ENCODE measurements at places on chromosomes 4 and X.
A peak's percentile ranks its signal among the peaks of the same experiment; 100 is the strongest.

GRCh38 chrX:148611993-148612392 is 111.6 kb downstream of the AFF2 start:
- DNase-seq, result no peak

DNA sequence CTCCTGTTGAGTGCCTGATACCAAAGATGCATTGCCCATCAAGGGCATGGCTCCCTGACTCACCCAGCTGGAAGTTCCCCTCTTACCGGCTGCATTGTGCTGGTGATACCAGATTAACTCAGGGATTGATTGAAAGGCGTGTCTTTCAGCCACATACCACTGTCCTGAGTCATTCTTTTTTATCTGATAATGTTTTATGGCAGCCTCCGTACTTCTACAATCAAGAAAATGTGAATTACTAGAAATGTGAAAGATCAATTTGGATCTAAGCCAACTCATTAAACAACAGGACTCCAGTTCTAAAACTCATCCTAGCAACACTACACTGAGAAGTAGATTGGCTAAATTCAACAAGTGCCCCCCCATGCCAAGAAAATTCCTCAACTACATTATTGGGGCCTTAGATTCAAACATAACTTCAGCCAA is 40.0 kb downstream of the TXK start:
- DNase-seq, result peak; percentile 24

- DNase-seq, result no peak
These were observed 280.6 kb downstream of the PARM1 start for GRCh38 chr4:75213480-75213879.

DNA sequence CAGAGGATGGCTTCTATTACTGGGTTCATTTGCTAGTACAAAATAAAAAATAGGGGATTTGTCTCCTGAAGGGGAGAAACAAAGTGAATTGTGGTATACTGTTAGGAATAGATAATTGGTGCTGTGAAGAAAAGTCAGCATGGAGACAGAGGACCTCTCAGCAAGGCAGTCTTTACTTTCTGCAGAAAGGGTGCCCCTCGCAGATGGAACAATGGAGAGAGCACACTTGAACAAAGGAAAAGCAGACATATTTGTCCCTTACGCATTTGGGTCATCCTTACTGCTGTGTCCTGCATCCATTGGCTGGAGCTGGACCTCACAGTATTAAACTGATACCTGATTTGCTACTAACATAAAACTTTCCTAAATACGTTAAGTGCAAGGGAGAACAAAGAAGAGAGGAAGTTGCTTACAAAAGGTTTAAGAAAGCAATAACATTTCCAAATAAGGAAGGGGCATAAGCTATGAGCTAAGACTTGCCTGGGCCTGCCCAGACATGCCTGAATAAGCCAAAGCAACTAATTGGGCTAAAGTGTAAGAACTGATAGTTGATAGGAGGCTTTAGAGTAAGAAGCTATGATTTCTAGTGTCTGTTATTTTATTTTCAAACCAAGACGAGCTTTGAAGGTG is 83.8 kb downstream of the CCKAR start:
- DNase-seq, result no peak

DNA sequence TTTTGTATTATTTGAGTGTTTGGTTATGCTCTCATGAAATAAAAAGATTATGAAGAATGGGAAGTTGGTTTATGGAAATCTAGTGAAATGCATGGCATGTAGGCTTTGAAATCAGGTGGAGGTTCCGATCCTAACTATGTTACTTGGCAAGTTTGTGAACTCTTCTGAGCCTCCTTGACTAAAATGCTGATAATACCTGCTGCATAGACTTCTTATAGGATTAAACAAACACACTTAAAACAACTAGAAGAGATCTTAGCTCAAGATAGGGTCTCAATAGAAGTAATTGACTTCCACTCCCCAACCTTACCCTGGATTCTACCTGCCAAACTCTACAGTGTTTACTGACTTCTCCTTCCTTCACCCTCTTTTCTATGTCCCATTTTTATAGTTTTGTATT is 22.2 kb upstream of the TLR2 start:
- DNase-seq, result no peak

DNA sequence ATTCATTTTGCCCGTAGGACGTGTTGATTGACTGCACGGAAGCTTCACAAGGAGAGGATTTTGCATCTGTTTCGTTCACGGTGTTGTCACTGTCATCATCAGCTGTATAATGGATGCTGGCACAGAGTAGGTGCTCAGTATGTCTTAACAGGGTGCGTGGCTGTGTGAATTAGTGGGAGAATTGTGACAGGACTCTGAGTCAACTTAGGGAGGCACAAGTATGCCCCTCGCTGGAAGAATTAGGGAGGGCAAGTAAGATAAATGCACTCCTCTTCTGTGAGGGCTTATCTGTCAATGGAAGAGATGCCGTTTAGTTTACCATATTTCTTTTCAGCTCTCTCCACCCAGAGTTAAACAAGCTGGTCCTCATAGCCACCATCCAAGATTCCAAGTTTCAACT is 107.2 kb downstream of the TRIML1 start:
- no peak for DNase-seq

DNA sequence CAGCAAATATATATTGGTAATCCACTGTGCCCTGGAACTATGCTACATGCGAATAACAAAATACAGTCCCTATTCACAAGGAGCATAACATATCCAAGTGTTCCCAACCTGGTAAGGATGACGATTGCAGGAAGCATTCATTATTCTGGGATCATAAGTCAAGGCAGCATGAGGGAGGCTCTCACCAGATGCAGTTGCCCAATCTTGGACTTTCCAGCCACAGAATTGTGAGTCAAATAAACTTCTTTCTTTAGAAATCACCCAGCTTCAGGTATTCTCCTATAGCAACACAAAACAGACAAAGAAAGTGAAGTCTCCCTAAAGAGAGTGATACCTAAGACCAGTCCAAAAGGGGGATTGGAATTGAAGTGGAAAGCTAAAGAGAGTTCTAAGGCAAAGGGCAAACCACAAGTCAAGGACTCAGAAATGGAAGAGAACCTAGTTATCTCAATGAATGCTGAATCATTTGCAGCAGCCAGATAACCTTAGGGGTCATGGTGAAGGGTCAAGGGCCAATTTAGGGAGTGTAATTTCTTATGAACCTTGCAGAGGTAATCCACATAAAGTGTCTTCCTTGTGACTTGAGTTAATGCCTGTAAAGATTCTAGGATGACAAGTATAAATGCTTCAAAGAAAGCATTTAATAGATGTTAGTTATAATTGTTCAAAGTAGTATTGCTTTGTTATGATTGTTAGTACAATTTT is 103.1 kb upstream of the PCDH7 start:
- peak; percentile 35 for DNase-seq

DNA sequence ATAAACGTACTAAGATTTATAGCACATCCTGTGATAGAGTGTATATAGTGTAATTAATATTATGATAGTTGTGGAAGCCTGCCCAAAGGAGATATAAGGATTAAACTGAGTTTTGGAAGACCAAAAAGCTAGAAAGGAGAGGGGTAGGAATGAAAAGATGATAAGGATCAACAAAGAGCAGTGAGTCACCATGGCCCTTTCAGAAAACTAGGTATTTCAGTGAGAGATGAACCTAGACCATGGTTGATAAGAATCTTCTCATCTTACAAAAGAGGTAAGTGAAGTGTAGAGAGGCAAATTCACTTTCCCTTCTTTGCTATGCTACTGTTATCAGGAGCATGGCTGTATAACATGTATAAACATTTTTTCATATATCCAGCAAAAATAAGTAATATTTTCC is 133.8 kb upstream of the PLAC1 start:
- no peak for DNase-seq

DNA sequence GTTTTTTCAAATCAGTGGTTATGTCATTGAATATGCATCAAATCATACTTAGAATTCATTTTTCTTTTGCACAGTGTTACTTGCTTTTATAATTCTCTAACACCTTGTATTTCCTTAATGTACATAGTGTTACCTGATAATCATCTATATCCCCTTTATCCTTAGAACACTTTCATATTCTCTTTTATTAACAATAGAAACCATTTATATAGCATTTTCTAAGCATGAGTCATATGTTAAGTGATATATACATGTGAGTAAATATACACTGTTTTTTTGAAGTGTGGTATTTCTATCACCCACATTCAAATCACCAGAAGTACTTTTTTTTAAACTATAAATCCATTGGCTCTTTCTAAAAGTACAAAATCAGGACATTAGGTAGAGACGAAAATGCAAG is 15.3 kb downstream of the EPHA5 start:
- DNase-seq, result no peak

- DNase-seq, result no peak
These were observed 152.7 kb downstream of the NAA11 start for GRCh38 chr4:79173186-79173585.

GRCh38 chr4:80393246-80393969 is 57.9 kb downstream of the CFAP299 start:
- DNase-seq, result peak; percentile 66

GRCh38 chrX:18898091-18898490 is 85.8 kb downstream of the PHKA2 start:
- DNase-seq, result no peak

- DNase-seq, result no peak
These were observed 667 bp downstream of the PTTG2 start for GRCh38 chr4:37960679-37961450.

DNA sequence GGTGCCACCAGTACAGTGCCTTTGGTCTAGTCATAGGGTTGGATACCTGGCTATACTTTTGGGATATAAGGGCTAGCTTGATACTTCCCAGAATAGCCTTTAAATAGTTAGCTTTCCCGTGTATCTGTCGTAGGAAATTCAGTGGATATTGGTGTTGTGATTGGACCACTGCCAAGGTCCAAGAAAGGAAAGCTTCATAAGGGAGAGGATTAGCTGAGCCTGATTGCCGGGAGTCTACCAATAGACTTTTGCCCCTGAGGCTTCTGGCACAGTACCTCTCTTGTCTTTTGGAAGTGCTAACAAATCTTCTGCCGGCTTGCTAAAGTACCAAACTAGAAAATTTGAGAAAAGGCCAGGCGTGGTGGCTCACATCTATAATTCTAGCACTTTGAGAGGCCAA is 350.6 kb downstream of the CHIC1 start:
- DNase-seq, result no peak

DNA sequence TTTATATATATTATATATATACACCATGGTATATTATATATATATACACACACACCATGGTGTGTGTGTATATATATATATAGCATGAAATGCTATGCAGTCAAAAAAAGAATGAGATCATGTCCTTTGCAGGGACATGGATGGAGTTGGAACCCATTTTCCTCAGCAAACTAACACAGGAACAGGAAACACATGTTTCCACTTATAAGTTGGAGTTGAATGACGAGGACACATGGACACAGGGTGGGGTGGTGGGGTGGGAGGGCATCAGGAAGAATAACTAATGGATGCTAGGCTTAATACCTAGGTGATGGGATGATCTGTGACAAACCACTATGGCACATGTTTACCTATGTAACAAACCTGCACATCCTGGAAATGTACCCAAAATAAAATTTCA is 293.6 kb upstream of the NDST3 start:
- DNase-seq, result no peak

GRCh38 chrX:14232688-14233087 is 203.0 kb upstream of the GEMIN8 start:
- no peak for DNase-seq

DNA sequence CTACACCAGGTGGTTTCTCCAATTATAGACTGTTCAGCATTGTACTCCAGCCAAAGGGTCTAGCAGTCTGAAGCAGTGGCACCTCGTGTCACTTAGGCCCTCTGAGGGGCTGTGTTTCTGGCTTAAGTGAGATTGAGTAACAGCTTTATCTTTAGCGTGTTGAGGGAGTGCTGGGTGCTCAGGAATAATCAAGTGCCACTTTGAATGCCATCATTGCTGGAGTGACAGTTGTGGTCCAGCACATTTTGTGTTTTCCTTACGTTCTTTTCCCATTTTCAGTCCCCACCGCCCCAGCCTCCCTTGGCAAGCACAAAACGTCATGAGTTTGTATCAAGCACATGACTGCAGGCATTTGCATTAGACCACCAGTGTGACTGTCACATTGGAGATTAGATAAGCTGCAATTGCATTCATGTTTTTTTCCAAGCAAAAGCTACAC is 58.7 kb downstream of the FNIP2 start:
- no peak for DNase-seq

DNA sequence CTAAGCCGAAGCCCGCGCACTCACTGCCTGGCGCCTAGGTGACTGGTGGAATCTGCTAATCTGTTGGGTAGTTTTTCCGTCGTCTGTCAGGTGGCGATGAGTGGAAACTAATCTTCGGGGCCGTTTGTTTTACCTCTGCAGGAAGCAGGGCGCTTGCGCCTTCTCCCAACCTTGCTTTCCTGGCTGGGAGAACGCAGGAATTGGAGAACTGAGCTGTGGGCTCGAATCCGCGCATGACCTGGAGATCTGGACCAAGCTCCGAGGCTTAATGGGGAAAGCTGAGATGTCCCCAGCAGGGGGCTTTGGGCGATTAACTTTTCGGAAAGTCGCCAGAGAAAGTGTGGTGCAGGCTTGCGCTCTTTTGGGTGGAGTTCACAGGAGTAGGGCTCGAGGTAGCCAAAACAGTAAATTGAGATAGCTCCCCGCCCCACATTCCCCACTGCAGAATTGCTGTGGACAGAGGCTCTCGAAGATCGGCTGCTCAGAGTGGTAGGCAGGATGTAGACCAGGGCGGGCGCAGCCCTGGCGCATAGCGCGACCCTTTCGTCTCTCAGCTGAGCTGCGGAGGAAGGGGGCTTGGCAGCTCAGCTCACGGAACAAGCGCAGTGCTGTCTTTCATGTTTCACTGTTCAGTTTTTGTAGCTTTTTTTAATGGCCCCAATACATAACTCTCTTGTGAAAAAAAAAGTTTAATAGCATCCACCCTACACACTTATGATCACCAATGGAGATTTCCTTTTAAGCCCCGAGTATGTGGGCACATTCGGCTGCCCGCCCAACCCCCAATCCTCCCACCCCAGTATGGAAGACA is 2.7 kb upstream of the FGF5 start:
- DNase-seq, result peak; percentile 28
